Suppressor macrophage treated with lipopolysaccharide for 1 hour (primary cell): ENCODE measurements at places on chromosomes 2 and 18.

GRCh38 chr2:181952404-181953226, 33.0 kb upstream of the PPP1R1C start:
- DNase-seq: no peak

DNA sequence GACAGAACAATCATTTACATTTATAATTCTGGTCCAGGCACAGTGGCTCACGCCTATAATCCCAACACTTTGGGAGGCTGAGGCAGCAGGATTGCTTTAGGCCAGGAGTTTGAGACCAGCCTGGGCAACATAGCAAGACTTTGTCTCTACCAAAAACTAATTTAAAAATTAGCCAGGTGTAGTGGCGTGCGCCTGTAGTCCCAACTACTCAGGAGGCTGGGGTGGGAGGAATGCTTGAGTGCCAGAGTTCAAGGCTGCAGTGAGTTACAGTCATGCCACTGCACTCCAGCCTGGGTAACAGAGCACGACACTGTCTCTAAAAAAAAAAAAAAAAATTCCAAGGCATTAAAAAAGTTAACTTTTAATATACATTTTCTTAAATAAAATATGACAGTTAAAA, 88.1 kb downstream of the PLEKHM3 start:
- no peak for DNase-seq

DNA sequence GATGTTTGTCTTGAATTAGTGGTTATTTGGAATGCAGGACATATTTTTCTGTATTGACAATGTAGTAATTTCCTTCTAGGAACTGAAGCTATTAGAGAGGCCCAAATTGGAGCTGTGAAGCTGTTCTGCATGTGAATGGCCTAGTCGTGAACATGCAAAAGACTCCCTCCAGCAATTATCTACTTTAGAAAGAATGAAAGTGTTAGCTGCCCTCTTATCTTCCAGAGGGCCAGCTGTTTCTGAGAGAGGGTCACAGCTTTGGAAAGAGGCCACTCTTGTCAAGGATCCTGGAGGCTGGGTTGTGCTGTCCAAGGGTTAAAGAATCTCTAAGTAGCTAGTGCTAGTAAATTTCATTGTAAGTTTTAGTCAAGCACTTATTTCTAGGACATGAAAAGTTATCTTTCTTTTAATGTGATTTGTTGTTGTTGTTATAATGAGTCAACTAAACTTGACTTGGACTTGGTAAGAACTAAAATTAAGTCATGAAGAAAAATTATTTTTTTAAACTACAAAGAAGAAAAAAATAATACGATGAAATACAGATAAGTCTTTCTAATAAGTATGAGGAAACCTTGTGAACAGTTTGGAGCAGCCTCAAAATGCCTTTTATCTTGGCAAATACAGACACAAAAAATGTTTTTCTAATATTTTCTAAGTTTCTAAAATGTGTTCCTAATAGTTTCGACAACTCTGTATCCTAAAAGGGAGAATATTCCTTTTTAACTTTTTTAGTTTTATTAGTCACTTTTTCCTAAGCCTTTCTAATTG, 36.8 kb downstream of the DPP4 start:
- no peak for DNase-seq

DNA sequence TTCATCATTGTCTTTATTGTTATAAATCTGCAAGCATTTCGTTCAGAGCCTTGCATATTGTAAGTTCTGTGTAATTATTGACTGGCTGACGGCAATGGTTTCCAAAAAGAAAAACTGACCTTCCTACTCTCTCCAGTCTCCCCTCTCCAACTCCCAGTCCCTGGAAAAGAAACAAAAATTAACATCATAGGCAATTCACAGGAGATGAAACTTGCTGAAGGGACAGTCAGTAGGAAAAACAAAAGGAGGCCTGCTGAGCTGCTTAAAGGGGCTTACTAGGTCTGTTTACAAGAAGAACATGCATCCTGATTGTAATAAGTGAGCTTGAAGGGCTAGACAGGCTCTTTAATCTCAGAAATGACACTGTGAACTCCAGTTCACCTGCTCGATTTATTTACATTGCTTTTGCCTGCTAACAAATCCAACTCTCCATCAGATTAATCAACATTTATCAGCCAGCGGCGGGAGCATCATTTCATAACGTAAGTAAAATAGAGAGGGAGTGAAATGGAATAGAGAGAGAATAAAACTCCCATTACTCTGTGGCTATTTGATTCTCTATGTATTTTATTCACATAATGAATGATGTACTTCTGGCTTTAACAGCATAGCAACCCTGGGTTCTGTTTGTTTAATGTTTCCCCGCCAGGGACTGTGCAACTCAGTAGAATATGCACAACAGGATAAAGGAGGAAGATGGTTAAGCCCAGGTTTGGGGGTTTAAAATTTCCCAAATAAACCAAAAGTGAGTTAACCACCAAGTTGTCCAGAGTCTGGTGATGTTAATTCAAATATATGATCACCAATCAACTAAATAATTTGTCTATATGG, 256.7 kb upstream of the SETBP1 start:
- DNase-seq: no peak

GRCh38 chr2:99609851-99610381, 120.1 kb upstream of the REV1 start:
- DNase-seq: no peak

DNA sequence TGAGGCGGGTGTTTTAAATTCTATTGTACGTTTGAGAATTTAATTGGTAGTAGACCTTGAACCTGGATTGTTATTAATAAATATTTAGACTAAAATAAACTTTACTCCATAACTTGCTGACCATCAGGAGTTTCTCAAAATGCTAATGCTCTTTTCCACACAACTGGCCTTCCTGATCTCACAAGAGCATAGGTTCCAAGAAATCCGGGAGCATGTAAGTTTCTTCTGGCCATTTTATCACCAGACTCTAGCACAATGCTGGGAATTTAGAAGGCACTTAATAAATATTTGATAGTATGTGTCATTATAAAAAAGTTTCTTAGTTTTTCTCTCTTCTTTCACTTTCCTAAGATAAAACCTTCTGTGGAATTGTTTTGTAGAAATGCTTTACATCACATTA, 2047.1 kb downstream of the SUCLG1 start:
- DNase-seq: no peak

- no peak for DNase-seq
These were observed 946.5 kb upstream of the FAM98A start for GRCh38 chr2:34545486-34546136.

GRCh38 chr2:136141510-136142149, 23.7 kb upstream of the CXCR4 start:
- DNase-seq: no peak

GRCh38 chr2:58110765-58111164, 64.2 kb downstream of the VRK2 start:
- no peak for DNase-seq

DNA sequence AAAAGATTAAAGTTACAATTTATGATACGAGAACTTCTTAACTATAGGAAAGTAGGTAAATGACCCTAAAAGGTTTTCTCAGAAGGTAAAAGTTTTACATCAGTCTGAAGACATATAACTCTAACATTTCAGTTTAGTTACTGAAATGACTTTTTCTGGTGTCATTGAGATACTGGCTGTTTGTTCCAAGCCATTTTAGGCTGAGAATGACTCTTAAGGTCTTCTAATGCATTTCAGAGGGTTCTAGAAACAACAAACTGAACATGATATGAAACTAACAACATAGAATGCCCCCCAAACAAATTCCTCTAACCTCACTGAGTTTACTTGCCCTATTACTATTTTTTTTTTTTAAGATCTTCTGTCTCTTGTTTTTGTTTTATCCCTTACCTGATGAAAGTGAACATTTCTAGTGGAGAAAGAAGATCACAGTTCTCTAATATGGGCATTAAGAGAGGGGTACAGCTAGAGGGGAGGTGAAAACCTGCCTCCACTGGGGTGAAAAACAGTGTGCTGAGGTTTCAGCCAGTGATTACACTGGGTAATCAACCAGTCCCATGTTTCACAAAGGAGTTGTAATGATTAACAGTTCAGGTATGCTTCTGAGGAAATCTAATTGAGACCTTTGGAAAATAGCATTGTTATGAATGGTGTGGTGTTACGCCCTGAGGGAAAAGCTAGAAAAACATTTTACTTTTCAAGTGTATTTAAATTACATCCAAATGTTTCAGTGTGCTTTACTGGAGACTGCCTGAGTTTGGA, 11.2 kb downstream of the NABP1 start:
- no peak for DNase-seq

DNA sequence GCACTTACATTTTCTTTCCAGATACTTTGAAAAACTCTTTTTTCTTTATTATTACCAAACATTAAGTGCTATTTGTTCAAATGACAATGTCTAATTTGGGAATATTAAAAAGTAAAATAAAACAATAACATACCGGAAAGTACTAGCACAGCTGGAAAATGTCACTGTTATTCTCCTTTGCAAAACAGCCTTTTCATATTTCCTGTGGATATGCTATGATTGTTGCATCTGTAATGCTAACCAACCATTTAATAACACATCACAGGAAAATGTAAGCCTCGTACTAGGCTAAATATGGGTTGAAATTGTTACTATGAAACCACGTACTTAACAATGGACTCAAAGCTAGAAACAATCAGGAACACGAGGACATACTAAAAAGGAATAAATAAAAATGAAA, 298.1 kb downstream of the CBLN2 start:
- DNase-seq: no peak

DNA sequence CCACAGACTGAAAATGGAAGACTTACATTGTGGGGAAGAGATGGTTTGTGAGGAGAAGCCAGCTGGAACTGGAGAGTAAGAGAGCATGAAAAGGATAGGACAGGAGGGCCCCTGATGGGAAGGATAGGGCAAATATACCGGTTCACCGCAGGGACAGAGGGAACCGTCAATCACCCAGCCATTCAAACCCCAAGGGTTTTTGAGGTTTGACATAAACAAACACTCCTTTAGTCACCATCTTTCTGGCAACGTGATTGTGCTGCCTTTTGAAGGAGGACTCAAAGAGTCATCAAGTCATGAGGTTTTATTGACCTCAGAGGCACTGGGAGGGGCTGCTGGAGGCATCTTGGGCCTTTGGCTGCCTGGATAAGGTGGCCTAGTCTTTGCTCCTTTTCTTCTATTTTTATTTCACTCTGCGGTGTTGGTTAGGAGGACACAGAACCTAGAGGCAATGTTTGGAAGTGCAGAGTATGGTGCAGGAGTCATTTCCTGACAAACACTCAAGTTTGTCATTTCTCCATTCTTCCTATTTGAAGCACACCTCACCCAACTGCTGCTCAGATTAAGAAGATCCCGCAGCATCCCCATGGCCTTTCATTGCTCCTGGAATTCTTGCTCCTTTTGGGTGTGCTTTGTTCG, 487.3 kb upstream of the SPRED2 start:
- no peak for DNase-seq

- DNase-seq: peak; percentile 44
These were observed 605.2 kb upstream of the ID2 start for GRCh38 chr2:8076448-8077342.

GRCh38 chr2:224058048-224058775, 19.1 kb upstream of the SERPINE2 start:
- DNase-seq: no peak

GRCh38 chr2:74047152-74047551, 62.4 kb downstream of the TET3 start:
- DNase-seq: no peak

GRCh38 chr2:170500770-170501169, 214.4 kb upstream of the SP5 start:
- no peak for DNase-seq

DNA sequence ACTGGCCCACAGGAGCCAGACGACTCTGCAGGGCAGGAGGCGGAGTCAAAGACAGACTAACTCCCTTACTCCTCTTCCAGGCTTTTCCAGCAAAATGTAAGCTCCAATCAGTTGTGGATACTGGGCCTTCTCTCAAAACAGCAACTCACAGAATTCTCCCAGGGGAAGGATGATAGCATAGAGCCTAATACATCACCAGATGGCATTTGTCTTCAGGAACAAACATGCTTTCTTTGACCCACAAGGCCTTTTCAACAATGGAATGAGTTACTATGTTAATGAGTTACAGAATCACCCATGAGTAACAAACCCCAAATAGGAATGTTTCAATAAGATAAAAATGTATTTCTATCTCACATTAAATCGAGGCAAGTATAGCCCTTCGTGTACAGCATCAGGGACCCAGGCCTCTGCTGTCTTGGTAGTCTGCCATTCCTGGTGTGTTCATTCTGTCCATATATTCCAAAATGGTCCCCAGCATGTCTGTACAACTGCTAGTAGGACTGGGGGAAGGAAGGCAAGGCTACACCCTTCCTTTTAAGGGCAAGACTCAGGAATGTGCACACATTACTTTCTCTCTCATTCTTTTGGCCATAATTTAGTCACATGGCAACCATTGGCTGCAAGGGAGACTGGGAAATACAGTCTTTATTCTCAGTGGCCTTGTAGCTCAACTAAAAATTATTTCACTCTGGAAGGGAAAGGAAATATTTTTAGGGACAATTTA, 76.4 kb downstream of the BOD1L2 start:
- DNase-seq: no peak

GRCh38 chr18:79321625-79322405, 73.9 kb upstream of the NFATC1 start:
- no peak for DNase-seq

- no peak for DNase-seq
These were observed 80.0 kb upstream of the ERBB4 start for GRCh38 chr2:212618636-212619035.

- no peak for DNase-seq
These were observed 27.5 kb downstream of the REEP1 start for GRCh38 chr2:86309966-86310365.

DNA sequence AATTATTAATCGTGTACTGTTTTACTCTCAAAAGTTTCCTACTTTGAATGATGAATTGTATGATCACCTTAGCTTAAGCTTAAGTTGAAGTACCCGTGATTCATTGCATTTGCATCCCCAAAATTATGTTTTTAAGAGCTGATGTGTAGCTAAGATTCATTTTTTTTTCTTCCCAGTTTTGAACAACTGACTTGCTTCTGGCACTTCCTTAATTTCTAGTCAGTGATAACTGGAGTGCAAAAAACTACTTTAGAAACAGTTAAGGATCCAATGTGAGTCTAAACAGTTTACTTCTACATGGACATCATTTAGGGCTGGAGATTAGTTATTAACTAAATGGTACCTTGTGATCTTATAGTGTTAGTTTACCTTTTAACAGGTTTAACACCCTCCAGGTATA, 124.0 kb upstream of the CAVIN2 start:
- DNase-seq: no peak

- DNase-seq: peak; percentile 77
These were observed 146.8 kb downstream of the TGIF1 start for GRCh38 chr18:3596637-3597384.

DNA sequence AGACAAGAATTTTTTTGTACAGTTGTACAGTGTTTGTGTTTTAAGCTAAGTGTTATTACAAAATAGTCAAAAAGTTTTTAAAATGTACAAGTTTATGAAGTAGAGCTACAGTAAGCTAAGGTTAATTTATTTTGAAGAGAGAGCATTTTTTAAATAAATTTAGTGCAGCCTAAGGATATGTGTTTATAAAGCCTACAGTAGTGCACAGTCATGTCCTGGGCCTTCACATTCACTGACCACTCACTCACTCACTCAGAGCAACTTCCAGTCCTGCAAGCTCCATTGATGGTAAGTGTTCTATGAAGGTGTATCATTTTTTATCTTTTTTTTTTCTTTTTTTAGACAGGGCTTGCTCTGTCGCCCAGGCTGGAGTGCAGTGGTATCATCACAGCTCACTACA, 44.2 kb downstream of the SFXN5 start:
- no peak for DNase-seq

GRCh38 chr2:27807476-27807875, 36.0 kb downstream of the MRPL33 start:
- peak; percentile 37 for DNase-seq
